ENCODE measurements at places on chromosomes 13 and 19. TPM values are rescaled to one million over a fixed set of nuclear protein-coding genes. Genes with fewer than 3 reads are reported as not detected.

DNA sequence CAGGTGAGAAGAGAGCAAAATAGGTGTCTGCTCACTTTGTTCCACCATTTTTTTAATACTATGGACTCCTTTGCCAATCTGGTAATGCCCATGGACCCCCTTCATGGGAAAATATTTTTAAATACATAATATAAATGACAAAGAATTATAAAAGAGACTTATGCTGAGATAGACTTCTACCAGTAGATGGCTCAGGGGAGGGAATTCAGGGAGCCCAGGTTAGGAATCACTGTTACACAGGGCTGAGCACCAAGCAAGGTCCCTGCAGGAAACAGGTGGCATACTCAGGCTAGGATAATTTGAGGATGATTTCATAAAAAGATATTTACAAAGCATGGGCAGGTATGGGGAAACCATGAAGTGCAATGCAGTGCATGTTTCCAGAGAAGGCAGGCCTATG, 525.9 kb downstream of the FGF9 start:
- no peaks in the 10 kb centered on the region for H3K36me3 ChIP-seq
- DNase-seq = no peak

GRCh38 chr13:73338389-73338788, 279.6 kb downstream of the KLF5 start:
- H3K36me3 ChIP-seq = no peaks in the 10 kb centered on the region
- no peak overlapping the region for H3K4me3 ChIP-seq
- DNase-seq = no peak
- H3K4me1 ChIP-seq = peaks cover 6% of the 10 kb centered on the region
- no peak overlapping the region for H3K27ac ChIP-seq

The FUT3 gene
- total RNA-seq = not detected

The GPC6 gene
- not detected for total RNA-seq

The LAIR2 gene
- 1.6 TPM for total RNA-seq
